ENCODE measurements at places on chromosomes 3 and 15.

DNA sequence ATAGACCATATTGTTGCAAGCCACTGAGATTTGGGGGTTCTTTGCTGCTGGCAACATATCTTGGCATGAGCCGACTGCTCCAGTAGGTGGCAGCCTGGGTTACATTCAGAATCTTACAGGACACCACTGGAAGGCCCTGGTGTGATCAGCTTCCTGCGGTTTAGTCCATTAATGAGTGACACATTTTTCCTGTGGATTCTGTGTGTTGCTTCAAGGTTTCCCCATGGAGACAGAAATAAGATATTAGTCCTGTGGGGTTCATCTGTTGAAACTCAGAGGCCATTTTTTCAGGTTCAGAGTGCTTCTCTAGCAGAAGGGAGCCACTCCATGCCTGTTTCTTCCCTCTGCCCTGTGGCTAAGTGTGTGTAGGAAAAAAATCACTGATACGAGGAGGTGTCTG is 116.2 kb downstream of the MFSD1 start:
- DNase-seq, result no peak

- DNase-seq, result no peak
These were observed 24.4 kb downstream of the PTPN9 start for GRCh38 chr15:75554717-75555116.

- DNase-seq, result no peak
These were observed 61.9 kb downstream of the BTLA start for GRCh38 chr3:112437146-112438022.

DNA sequence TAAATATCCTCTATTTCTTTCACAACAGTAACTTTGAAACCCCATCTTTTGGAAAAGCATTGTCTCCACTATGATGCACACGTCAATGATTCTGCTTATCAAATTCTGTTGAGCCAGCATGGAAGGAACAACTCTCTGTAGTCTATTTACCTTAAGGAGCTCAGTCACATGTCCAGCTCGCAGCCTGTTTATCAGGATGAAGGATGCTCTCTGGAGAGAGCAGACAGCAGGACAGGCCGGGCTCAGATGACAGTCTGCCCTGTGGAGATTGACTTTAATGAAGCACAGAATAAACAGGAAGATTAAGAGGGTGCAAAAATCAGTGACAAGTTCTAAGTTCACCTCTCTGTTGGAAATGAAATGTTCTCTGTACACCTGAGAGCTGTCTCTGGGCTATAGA is 30.6 kb upstream of the MNS1 start:
- DNase-seq, result no peak

DNA sequence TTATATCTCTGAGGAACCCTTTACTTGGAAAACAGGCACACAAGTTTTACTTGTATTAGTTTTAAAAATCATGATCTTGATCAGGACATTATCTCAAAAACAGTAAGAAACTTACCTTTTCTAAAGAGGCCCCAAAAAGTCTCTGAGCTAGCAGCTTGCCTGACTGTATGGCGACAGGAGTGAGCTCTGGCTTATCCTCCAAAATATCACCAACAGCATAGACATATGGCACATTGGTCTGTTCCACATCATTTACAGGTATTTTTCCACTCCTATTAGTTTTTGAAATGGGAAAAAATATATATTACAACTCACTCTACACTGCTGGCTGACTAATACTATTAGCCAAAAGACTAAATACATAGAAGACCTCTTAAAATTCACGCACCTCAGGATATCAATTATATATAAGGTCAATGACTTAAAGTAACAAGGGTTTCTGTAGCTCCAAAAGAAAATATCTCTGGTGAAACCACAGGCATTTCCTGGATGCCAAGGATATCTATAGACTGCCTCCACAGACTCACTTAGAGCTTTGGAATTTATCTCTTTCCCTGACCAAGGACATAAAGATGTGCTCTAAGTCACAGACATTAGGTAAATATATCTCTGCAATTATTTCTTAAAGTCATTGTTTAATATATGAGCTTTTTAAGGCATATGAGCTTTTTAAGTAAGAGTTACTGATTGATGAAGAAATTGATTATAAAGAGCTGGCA is 33.1 kb downstream of the TXNRD3 start:
- no peak for DNase-seq

- DNase-seq, result no peak
These were observed 382.4 kb upstream of the GBE1 start for GRCh38 chr3:82143661-82144412.

DNA sequence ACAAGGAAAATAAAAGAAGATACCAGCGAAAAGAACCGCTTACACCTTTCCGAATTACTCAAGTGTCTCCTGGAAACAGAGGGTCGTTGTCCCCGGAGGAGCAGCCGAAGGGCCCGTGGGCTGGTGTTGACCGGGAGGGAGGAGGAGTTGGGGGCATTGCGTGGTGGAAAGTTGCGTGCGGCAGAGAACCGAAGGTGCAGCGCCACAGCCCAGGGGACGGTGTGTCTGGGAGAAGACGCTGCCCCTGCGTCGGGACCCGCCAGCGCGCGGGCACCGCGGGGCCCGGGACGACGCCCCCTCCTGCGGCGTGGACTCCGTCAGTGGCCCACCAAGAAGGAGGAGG is 325 bp downstream of the ALCAM start:
- no peak for DNase-seq

DNA sequence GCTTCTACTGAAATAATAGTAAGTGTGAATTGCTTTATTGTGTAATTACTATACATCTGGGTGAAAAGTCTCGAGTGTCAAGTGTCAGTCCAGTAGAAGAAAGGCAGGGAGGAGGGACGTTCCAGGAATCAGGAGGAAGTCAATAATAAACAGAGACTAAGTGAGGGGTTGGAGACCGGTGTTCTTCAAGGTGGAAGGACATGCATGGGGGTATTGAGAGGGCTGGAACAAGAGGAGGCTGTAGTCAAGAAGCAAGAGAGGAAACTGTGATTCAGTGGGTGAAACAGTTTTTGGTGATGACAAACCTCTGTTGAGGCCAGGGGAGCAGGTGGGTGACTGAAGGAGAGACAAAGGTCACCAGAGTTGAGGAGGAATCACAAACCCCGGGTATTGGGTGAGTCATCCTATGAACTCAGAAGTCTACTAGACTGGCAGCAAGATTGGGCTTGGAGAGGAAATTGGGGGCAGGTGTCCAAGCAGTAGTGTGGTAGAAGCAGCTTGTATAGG is 11.6 kb upstream of the SCAMP5 start:
- no peak for DNase-seq
